AG09309 (cell line): ENCODE measurements at places on chromosomes 2 and 18.

GRCh38 chr18:52442686-52443085, 102.7 kb downstream of the DCC start:
- DNase-seq: no peak

- no peak for DNase-seq
These were observed 161.0 kb upstream of the ZFP36L2 start for GRCh38 chr2:43387092-43388062.

DNA sequence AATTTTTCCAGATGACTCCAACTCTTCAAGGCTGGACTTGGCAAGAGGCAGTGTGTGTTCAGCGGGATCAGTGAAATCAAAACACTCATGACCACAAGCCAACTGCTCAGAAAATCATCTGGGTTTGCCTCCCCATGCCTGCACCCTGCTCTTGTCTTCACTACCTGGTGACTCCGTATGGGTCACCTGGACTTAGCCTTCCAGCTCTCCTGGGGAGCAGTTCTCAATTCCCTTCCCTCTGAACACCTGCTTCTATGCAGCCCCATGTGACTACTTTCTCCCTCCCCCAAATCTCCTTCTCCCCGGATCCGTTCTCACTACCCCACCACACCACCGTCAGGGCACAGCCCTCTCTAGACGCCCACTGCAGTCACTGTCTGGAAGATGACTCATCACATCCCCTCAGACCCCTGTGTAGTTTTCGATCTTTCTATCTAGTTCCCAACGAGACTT, 130.2 kb upstream of the ID2 start:
- no peak for DNase-seq

GRCh38 chr2:45960057-45960863, 308.8 kb downstream of the PRKCE start:
- DNase-seq: no peak

DNA sequence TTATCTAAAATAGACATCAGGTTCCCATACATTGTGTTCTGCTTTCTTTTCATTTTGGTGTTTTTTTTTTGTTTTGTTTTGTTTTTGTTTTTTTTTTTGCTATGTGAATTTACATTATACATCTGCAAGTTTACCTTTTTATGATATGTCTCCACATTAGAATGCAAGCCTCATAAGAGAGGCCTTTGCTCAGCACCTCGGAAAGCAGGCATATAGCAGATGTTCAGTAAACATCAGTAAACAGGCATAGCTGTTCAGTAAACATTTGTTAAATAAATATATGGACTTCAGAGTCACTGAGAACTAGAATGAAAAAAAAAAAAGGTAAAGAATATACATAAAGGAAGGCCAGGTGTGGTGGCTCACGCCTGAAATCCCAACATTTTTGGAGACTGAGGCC, 405.3 kb downstream of the ERBB4 start:
- no peak for DNase-seq

DNA sequence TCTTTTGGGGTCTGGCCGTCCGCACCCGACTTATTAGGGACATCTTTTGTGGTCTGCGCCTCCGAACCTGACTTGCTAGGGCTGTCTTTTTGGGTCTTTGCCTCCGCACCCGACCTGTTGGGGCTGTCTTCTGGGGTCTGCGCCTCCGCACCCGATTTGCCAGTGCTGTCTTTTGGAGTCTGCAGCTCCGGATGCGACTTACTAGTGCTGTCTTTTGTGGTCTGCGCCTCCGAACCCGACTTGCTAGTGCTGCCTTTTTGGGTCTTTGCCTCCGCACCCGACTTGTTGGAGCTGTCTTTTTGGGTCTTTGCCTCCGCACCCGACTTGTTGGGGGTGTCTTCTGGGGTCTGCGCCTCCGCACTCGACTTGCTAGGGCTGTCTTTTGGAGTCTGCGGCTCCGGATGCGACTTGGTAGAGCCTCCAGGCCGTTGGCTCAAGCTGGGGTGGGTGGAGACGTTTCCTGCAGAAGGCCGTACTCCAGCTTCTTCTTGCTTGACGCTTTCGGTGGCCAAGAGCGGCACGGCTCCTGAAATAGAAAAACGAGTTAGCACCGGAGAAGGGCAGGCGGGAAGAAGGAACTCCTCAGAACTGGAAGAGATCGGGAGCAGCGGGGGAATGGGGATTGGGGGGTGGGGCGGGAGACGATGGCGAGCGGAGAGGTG, 498 bp downstream of the TGOLN2 start:
- DNase-seq: no peak

DNA sequence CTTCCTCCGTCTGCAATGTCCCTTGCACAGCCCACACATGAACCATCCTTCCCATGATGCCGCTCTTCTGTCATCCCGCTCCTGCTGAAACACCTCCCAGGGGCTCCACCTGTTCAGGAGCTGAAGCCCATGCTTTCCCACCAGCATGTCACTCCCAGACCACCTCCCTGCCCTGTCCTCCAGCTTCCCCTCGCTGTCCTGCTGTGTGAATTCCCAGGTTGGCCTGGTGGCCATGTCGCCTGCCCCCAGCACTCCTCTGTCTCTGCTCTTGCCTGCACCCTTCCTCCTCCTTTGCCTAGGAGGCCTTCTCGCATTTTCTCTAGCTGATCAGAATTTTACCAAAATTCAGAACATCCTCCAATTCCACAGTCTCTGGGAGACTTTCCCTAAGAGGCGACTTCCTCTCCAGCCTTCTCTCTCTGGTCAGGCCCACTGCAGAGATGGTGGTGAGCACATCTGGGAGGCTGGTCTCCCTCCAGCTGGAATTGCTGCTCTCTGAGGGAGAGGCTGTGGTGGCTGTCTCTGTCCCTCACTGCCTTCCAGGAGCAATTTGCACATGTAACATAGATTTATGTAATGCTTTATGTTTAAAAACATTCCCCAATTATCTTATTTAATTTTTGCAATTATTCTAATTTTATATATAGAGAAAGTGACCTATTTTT, 8.9 kb upstream of the IL1RL2 start:
- DNase-seq: no peak

DNA sequence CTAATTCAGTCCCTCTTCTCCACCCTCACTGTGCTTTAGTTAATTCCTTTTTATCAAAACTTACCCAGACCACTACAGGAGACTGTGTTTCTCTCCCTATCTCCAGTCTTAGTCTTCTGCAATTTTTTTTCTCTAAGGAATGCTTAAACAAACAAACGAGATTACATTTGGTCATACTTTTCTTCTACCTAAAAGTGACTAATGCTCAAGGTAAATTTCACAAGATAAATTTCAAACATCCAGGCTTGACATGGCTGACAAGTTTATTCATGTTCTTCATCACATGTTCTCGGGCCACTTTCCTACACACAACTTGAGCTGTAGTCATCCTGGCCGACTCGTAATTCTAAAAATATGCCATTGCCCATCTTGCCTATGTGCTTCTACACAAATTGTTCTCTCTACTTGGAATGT, 23.2 kb upstream of the ACSL3 start:
- no peak for DNase-seq

GRCh38 chr2:26179446-26179913, 6.6 kb downstream of the GAREM2 start:
- DNase-seq: no peak

DNA sequence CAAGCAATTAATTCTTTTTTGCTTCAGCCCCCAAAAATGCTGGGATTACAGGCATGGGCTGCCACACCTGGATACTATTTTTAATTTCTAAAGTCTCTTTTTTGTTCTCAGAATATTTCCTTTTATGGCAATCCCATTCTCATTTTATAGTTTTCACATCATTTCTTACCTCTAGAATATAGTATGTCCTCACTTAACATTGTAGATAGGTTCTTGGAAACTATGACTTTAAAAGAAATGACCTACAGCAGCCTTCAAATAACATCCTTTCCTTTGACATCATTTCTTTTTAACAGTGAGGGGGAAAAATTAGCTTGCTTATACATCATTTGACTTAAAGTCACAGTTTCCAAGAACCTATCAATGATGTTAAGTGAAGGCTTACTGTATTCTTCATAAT, 31.6 kb downstream of the RBBP8 start:
- no peak for DNase-seq

GRCh38 chr2:47293976-47294375, 109.0 kb upstream of the MSH2 start:
- no peak for DNase-seq

DNA sequence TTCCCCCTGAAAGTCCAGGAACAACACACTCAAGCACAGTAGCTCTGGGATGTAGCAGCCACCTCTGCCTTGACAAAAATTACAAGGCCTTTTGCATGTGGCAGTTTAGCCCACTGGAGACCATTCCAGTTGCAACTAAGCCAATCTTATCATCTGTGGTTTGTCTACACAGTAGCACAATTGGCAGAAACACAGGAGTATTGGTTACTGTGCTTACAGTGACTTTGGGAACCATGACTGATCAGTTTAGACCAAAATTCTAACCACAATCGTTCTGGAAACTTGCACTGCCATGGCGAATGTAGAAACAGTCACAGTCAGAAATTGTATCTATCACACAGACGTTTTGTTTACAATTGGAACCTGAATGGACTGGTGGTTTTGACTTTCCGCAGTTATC, 403.7 kb upstream of the MEIS1 start:
- no peak for DNase-seq

DNA sequence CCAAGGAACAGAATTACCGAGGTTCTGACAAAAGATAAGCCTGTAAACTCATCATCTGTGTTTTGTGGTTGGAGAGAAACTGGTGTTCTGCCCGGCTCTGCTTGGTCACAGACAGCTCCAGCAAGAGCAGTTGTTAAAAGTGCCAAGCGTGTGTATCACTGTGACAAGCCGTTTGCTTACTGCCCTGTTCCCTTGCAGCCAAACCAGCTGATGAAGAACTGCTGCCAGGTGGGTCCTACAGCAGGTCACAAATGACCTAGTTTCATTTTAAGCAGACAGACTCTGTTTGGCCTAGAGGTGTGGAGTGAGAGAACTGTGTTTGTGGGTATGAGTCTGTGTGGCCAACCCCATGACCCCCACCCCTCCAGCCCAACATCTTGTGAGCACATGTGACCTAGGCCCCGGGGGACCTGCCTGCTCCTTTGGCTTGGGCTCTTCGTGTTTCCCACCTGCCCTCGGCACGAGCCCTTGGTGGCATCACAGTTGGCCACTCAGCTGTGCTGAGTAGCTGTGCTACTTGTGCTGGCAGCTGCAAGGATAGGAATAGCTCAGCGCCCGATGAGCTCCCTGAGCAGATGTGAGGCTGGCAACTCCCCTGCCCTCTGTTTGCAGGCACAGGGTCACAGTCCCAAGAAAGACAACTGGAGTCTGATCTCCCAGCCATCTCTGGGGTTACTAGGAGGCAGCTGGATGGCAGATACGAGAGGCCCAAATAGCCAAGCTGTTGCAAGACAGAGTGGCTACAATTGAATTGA, 9.7 kb downstream of the OXER1 start:
- no peak for DNase-seq
